Activated T-cell treated with anti-CD3 and anti-CD28 coated beads for 1 hour (primary cell): ENCODE measurements at places on chromosomes 6 and 20.

GRCh38 chr20:373171-373890 is 7.2 kb upstream of the TRIB3 start:
- no peak for DNase-seq

GRCh38 chr6:1906609-1907008 is 296.9 kb downstream of the FOXC1 start:
- DNase-seq = no peak

DNA sequence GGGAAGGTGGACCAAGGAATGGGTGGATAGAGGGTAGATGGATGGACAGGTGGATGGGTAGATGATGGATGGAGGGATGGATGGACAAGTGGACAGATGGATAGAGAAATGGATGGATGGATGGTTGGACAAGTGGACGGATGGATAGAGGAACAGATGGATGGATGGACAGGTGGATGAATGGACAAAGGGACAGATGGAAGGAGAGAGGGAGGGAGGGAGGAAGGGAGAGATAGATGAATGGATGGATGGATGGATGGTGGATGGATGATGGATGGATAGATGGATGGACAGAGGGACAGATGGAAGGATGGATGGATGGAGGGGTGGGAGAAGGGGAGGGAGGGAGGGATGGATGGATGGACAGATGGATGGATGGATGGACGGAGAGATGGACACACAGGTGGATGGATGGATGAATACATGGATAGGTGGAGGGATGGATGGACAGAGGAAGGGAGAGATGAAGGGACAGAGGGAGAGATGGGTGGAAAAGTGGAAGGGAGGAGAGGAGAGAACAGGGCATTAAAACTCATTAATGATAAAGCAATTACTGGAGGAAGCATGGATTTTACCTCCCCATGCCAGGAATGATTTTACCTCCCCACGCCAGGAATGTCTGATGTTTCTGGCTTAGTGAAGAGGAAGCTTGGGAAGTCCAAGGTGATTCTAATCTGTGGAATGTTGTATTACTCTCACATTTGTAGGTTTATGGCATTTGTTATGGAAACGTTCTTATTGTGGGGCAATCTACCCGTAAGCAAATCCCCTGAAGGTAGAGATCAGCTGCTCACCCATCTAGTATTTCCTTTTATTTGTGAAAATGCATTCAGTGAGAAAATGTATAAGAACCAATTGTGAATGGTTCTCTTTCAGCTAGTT is 383.3 kb downstream of the TAF4 start:
- DNase-seq = no peak

GRCh38 chr6:14147891-14148290 is 30.3 kb downstream of the CD83 start:
- no peak for DNase-seq

DNA sequence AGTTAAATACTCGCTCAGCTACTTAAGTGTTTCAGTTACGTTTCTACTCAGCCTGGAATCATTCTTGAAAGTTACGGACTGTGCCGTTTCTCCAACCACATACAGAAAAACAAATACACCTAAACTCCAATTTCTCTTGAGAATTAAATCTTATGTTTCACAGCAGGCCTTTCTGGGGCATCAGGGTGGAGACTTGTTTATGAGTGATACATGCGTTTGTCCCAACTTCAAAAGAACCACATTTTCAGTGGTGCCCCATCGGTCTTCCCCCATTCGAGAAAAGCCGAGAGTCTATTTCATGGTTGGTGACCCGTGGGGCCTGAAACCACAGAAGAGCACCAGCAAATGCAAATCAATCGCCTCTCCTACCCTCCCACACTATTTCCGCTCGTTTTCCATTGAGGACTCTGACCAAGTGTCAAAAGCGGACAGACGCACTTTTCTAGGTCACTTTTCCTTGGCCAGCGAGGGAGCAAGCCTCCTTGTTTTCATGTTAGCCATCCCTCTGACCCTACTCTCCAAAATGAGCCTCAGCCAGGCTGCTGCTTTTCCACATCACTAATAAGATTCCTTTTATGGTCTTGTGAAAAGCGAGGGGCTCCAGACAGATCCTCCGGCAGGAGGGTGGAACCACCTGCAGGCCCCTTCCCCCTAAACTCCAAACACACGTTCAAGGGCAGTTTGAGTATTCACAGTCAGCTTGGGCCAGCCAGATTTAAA is 3.1 kb downstream of the JAG1 start:
- no peak for DNase-seq

DNA sequence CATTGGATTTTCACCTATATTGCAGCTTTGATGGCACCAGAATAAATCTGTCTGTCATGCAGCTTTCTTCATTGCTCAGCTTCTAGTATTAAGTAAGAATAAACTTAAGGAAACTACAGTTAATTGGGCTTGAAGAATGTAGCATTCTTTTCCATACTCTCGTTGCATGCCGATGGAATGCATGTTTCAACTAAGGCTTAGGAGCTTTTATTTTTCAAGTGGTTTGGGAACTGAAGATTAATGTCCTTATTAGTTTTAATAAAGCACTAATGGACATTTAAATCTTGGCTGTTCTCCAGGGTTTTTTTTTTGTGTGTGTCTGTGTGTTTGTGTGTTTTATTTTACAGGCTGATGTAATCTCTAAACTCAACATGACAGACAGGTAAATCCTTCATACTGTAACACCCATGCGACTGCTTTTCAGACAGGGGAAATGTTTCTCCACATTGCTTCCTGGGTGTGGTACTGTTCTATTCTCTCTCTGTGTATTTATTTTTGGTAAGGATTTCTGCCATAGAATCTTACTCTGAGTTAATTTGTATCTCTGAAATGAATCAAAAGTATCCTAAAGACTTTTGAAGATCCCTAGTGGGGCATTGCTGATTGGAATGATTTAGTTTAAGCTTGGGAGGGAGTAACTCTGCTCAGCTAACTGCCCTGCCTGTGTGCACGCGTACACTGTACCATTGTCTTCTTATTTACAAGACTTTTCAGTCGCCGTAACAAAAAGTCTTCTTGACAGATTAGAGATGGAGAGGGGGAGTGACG is 38.0 kb downstream of the SLC9A8 start:
- no peak for DNase-seq

GRCh38 chr20:41223112-41223511 is 85.8 kb downstream of the PLCG1 start:
- no peak for DNase-seq
